Hepatocyte (in vitro differentiated cells): ENCODE measurements at places on chromosomes 16 and 17.

- DNase-seq = no peak
Measured at GRCh38 chr17:1469231-1469852, 13.3 kb upstream of the CRK start.

- no peak for DNase-seq
Measured at GRCh38 chr17:73774852-73775251, 130.6 kb upstream of the SDK2 start.

DNA sequence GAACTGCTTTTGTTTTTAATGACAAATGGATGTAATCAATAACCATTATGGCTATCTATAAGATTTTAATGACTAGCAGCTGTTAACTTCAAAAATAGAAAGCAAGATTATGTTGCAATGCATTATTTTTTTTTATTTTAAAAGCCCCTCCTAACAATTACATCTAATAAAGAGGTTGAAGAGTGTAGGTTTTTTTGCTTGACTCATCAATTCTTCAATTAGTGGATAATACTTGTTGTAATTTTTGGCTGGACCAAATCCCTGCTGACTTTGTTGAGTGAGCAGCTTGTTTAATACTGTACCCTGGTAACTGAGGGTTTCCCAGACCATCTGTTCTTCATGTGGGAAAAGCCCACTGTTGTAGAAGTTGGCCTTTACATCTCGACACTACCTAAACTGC lies 24.2 kb downstream of the KRT25 start:
- no peak for DNase-seq

- no peak for DNase-seq
Measured at GRCh38 chr16:89661215-89661614, 3.6 kb downstream of the SPATA33 start.
